ENCODE measurements at places on chromosomes 13 and 19. TPM values are rescaled to one million over a fixed set of nuclear protein-coding genes. Genes with fewer than 3 reads are reported as not detected.

DNA sequence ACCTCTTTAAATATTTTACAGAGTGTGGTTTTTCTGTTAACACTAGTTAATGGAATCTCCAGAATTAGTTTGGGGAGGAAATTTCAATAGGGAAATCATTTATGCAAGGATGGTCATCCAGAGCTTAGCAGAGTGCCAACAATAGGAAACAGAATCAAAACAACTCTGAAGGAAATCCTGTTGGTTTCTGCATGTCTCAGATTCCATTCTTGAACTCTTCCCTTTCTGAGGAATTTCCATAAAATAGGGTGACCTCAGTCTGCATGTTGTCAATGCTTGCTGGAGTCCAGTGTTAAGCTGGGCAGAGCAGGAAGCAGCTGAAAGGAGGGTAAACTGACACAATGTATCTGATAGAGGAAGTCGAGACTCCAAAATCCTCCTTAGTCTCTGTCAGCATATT lies 16.9 kb downstream of the CBY2 start:
- DNase-seq: no peak

GRCh38 chr13:44236801-44237207 lies 136.8 kb upstream of the SERP2 start:
- no peak for DNase-seq

- no peak for DNase-seq
These were observed 25.8 kb upstream of the TMEM255B start for GRCh38 chr13:113732961-113733950.

- DNase-seq: no peak
These were observed 796 bp downstream of the ZNF304 start for GRCh38 chr19:57351867-57352266.

DNA sequence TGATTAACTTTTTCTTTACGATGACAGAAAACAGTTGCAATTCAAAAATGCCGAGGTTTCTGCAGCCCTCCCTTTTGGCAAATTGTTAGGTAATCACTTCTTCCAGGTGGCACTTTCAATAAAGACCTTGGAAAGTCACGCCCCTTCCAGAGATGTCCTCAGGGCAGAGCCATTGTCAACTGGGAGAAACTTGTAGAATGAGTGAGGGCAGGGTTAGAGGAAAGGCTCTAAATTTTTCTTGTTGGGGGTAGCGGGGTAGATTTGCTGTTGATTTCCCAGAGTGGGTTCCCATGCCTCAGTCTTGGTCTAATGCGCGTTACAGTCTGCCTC lies 421.1 kb downstream of the FGF9 start:
- no peak for DNase-seq

CCDC194 gene
- not detected for total RNA-seq
